ENCODE measurements at places on chromosomes 2 and 18.

- no peak for DNase-seq
These were observed 10.1 kb upstream of the SULT1C2 start for GRCh38 chr2:108278631-108279030.

GRCh38 chr2:72057308-72057707 is 90.4 kb downstream of the CYP26B1 start:
- DNase-seq: no peak

DNA sequence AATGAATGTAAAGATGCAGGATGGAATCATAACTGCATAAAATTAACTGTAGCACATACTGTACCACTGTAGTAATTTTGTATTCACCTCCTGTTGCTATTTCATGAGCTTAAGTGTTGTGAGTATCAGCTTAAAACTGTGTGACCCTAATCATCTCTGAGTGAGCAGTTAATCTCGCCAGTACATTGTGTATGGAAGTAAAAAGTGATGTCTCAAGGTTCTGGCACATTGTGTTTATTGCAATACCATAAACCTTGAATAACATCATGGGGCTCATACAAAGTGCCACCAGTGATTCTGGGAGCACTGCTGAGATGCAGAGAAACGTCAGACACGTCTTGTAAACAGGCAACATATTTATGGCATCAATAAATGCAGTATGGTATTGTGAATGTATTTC is 124.5 kb downstream of the PMAIP1 start:
- no peak for DNase-seq

- no peak for DNase-seq
These were observed 139.0 kb upstream of the SERPINE2 start for GRCh38 chr2:224178056-224178455.

DNA sequence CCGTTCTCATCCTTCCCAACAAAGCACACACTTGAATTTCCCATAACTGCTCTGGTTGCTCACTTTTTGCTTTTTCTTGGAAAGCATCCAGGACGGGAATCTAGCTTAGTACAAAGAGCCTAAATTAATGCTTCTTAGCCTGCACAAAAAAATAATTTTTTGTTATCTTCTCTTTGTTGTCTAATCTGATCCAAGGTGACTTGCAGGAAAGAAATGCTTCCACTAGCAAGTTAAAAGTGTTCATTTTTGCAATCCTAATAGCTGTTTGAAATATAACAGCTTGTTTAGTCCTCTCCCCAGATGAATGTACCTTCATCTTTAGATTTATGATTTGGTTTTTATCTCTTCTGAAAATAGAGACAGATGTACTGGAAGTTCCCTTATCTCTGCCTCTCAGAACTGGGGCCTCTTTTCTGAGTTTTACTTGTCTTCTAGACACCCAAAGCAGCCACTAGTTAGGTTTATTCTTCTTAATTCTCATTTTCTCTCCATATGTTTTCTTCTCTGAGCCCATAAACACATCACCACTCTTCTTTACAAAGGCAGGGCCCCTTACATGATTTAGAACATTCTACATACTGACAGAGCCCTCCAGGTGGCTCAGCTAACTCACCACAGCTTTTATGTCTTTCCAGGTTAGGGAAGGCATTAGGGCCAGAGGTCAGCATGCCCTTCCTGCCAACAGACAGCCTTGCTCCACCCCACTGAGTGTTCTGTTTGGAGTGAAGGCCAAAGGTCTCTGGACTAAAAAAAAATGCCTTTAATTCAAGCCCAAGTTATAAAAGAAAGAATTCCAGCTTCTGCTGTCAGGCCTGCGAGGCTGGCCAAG is 74.7 kb upstream of the MAP4K3 start:
- DNase-seq: no peak

DNA sequence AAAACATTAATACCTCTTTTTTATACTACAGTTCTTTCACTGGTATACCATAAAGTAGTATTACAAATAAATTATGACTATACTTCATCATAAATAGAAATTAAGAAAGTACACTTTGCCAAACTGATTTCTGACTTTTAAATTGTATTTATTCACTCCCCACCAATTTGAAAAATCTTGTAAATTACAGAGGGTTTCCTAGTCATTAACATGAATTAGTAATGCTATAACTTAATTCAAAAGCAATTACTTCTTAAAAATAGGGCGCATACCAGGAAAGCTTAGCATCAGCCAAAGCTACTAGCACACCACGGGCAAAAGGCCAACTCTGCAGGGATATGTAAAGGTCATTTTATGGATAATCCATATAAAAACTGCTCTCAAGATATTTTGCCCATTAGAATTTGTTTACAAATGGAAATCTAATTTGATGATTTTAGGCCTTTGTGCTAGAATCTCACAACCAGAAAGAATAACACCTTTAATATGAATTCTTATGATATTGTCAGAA is 142.3 kb downstream of the PIGN start:
- DNase-seq: no peak

- DNase-seq: no peak
These were observed 731 bp downstream of the RAB10 start for GRCh38 chr2:26034637-26034992.

GRCh38 chr2:188028739-188029138 is 262.9 kb upstream of the GULP1 start:
- no peak for DNase-seq

- no peak for DNase-seq
These were observed 128.0 kb upstream of the REV1 start for GRCh38 chr2:99617811-99618210.
